HepG2 (cell line): ENCODE measurements at places on chromosomes 11 and 22. TPM values are rescaled to one million over a fixed set of nuclear protein-coding genes. Genes with fewer than 3 reads are reported as not detected.

DNA sequence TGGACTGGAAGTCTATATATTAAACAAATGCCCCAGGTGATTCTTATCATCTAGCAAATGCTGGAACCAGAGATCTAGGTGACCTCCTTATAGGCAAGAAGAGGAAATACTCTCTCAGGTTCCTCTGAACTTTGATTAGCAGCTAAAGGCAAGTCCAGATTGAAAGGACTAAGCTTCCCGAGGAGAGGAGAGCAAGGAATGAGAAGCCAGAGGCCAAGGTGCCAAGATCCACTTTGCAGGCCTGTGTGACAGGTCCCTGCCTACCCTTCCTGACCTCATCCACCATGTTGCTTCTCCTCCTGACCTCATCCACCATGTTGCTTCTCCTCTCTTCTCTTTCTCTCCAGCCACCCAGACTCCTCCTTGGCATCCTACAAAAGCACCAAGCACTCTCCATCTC, 173.2 kb downstream of the LARGE1 start:
- H3K4me1 ChIP-seq, result peaks cover 16% of the 10 kb centered on the region
- no peaks in the 10 kb centered on the region for H3K27me3 ChIP-seq
- H3K27ac ChIP-seq, result no peak overlapping the region
- no peaks in the 10 kb centered on the region for H3K36me3 ChIP-seq

Gene PKDREJ
- not detected in 2 replicates for total RNA-seq

- no peaks in the 10 kb centered on the region for H3K36me3 ChIP-seq
- H3K27me3 ChIP-seq, result no peaks in the 10 kb centered on the region
- H3K27ac ChIP-seq, result no peak overlapping the region
- peak; percentile 21 for DNase-seq
Measured at GRCh38 chr11:41121600-41121999, 337.9 kb downstream of the LRRC4C start.

DNA sequence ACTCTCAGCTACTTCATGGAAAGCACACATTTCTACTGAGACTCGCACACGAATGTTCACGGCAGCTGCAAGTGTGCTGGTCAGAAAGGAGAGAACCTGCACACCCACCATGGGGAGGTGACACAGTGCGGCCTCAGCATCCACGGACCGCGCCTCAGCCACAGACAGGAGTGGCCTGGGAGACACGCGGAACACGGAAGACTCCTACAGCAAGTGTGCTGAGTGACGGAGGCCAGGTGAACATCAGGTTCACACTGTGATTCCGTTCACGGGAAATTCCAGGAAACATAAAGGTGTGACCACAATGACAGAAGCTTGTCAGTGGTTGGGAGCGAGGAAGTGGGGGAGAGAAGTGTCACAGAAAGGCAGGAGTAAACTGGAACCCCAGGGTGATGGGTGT, 13.3 kb upstream of the MOB2 start:
- no peaks in the 10 kb centered on the region for H3K36me3 ChIP-seq
- DNase-seq, result no peak
- no peak overlapping the region for H3K4me3 ChIP-seq

Gene TSSK2
- total RNA-seq, result not detected in 2 replicates

GRCh38 chr11:76632492-76632891, 38.1 kb downstream of the LRRC32 start:
- DNase-seq, result no peak
- H3K4me1 ChIP-seq, result no peaks in the 10 kb centered on the region
- peaks cover 26% of the 10 kb centered on the region for H3K27me3 ChIP-seq

Gene SIK3
- 9.8 and 11.3 TPM in 2 replicates for total RNA-seq

Gene LRRC4C
- total RNA-seq, result not detected in 2 replicates

- H3K27me3 ChIP-seq, result no peaks in the 10 kb centered on the region; the same call in 1 of the 2 replicates
- no peak for DNase-seq
- H3K4me1 ChIP-seq, result no peaks in the 10 kb centered on the region
- no peaks in the 10 kb centered on the region for H3K36me3 ChIP-seq
Measured at GRCh38 chr11:121344824-121345223, 52.3 kb downstream of the SC5D start.

DNA sequence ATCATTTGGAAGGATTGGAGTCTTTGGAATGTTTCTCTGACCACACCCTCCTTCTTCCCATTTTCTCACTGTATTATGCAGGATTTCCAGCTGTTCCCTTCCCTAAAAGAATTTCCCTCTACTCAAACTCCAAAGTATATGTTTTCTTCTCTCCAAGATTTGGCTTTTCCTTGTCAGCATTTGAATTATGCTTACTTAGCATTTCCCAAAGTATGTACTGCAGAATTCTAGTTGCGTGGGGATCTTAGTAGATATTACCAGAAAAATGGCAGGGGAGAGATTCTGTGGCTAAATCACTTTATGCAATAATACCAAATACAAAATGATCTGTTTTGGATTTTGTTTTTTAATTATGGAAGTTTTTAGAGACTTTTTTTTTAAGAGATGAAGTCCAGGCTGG, 142.3 kb downstream of the OR4C45 start:
- DNase-seq, result no peak
- no peaks in the 10 kb centered on the region for H3K27me3 ChIP-seq
- H3K4me3 ChIP-seq, result no peak overlapping the region
- no peak overlapping the region for H3K27ac ChIP-seq
- no peaks in the 10 kb centered on the region for H3K4me1 ChIP-seq
- no peaks in the 10 kb centered on the region for H3K36me3 ChIP-seq

DNA sequence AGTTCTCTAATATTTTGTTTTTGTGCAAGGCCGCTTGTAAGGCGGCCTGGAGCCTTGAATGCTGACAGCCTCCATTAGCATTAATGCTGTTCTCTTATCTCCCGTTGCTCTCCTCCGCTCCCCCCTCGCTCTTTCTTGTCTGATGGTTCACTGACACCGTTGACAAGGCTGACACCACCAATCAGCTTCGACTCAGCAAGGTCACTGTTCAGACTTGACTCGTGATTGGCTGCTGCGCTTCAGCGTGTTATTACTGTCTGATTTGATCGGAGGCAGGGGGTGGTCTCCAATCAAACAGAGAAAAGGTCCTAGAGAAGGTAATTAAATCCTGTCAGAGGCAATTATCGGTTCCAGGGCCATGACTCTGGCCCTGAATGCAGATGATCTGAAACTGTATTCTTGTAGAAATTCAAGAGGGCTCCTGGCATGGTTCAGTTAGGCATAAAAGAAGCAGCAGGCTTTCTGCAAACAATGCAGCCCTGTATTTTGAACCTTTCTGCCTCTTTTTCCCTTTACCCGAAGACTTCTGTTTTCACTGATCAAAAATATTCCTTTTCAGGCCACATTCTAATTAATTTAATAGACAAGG, 49.3 kb upstream of the MPPED2 start:
- no peaks in the 10 kb centered on the region for H3K27me3 ChIP-seq
- no peak for DNase-seq
- no peak overlapping the region for H3K27ac ChIP-seq
- no peaks in the 10 kb centered on the region for H3K36me3 ChIP-seq
- H3K4me3 ChIP-seq, result no peak overlapping the region

Gene RAB38
- 0.13 TPM in 1 of 2 replicates, not detected in the other for total RNA-seq

GRCh38 chr11:45225961-45226871, 59.9 kb downstream of the SYT13 start:
- no peak overlapping the region for H3K4me3 ChIP-seq
- DNase-seq, result no peak
- no peak overlapping the region for H3K27ac ChIP-seq
- H3K27me3 ChIP-seq, result no peaks in the 10 kb centered on the region

DNA sequence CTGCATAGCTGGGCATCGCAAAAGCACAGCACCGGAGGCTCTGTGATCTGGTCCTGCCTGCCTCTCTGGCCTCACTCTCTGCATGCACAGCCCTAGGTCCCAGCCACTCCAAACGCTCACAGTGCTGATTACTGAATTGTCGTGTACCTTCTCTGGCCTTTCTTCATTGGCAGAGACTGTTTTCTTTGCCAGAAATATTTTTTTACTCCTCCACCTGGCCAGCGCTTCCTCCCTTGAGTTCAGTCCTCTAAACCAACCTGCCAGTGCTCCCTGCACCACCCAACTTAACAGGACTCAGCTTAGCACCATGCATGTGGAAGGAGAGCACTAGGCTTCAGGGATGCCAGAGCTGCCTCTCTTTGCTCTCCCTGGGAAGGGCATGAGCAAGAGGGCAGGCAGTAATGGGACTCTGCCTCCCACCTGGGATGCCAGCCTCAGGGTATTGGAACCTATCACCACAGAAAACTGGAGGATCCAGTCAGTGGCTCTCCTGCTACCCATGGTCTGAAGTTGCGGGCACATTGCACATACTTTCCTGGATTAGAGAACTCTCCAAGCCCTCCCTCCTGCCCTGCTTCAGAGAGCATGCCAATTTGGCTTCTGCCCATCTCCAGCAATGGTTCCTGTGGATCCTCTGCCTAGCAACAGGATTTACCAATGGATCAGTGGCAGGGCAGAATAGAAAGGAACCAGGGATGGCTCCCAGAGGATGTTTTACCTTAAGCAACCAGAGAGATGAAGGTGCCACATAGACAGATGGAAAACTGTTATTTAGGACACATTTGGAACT, 37.0 kb upstream of the GNAZ start:
- H3K36me3 ChIP-seq, result no peaks in the 10 kb centered on the region
- H3K27ac ChIP-seq, result no peak overlapping the region
- no peak overlapping the region for H3K4me3 ChIP-seq
- peaks cover 3% of the 10 kb centered on the region for H3K27me3 ChIP-seq

DNA sequence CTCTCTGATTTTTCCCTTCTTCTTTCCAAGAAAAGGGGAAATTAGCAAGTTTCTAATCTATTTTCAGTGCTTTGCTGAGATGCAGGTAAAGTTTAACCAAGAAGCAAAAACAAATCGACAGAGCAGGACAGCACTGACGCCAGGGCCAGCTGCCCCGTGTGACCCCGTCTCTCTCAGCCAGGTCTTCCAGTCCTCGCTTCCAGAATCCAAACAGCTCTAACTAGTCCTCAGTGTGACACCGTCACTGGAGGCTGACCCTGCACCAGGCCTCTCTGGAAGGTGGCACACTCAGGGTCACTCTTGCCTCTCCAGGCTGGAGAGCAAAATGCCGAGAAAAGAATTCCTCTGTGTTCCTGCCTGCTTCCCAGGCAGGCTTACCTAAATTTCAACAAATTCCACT, 44.8 kb downstream of the SHANK2 start:
- H3K4me3 ChIP-seq, result no peak overlapping the region
- no peaks in the 10 kb centered on the region for H3K27me3 ChIP-seq
- no peak overlapping the region for H3K27ac ChIP-seq
- DNase-seq, result no peak
- H3K36me3 ChIP-seq, result peaks cover 59% of the 10 kb centered on the region; the same call in 2 of the 3 replicates

DNA sequence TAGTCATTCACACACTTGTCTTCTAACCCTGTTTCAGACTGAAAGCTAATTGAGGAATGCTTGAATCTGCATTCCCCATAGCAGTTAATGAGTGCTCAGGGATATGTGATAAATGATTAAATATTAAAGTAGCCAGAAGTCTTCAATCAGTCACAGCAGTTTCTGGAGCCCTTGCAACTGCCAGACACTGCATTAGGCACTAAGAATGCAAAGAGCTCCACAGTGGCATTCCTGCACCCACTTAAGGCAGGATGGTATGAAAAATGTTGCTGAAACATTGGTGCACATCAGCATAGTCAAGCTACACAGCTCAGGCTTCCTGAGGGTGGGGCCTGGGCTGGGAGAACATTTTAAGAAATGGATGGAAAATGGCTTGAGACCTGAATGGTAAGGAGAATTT, 6.5 kb downstream of the DTX4 start:
- no peaks in the 10 kb centered on the region for H3K27me3 ChIP-seq
- no peak overlapping the region for H3K4me3 ChIP-seq
- no peak overlapping the region for H3K27ac ChIP-seq

- H3K27me3 ChIP-seq, result peaks cover 3% of the 10 kb centered on the region; the same call in 1 of the 2 replicates
- no peak overlapping the region for H3K27ac ChIP-seq
- no peaks in the 10 kb centered on the region for H3K4me1 ChIP-seq
- H3K4me3 ChIP-seq, result no peak overlapping the region
- peak; percentile 16 for DNase-seq
Measured at GRCh38 chr11:45025716-45026492, 75.2 kb upstream of the TP53I11 start.

DNA sequence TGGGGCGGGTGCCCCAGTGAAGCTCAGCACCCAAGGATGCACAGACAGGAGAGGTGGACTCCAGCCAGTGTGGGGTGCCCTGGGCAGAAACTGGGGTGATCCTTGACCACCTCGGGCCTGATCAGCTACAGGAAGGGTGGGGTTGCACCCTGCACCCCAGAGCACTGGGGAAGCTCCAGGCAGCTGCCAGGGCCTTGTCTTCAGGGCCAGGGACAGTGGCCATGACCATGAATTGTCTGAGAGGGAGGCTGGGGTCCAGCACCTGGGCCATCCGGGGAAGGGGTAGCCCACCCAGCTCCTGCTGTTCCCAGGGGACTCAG, 17.6 kb downstream of the IL17REL start:
- no peak overlapping the region for H3K4me3 ChIP-seq
- H3K27me3 ChIP-seq, result peaks cover 3% of the 10 kb centered on the region
- no peaks in the 10 kb centered on the region for H3K36me3 ChIP-seq
- no peak for DNase-seq
